Esophagus squamous epithelium (tissue), 5 donors: ENCODE measurements at places on chromosomes 5 and 9.

DNA sequence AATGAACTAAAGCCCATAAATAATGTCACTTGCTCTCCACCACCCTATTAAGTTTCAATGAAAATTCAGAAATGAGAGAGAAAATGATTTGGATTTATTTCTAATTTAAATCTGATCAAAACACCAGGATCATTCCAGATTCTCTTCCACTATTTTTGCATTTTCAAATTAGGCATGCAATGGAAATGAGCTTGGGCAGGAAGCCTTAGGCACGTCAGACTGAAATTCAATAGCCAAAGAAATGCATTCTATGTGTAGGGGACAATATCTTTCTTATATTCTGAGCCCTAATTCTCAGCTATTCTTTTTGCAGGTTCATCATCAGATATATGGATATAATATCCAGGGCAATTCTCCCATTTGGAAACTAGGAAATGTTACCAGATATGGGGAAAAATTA, 132.8 kb downstream of the MCTP1 start:
- DNase-seq, result no peak
- H3K36me3 ChIP-seq, result no peaks in the 10 kb centered on the region
- H3K4me3 ChIP-seq, result no peak overlapping the region
- H3K4me1 ChIP-seq, result no peaks in the 10 kb centered on the region

DNA sequence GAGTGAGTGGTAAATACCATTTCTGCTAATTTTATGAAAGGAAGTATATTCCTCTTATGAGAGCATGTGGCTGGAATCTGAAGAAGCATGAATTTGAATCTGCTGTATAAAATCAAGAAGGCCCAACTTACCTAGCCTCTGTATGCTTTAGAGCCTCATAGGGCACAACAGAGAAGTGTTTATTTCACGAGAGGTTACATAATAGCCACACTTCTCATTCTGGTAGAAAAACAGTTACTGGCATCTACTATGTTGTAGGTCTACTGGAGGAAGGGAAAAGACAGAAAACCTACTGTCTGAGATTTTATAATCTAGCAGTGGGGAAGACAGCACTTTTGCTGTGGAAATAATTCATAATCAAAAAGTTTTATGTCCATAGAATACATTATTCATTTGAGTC, 172.6 kb upstream of the ZNF608 start:
- no peaks in the 10 kb centered on the region for H3K27me3 ChIP-seq
- no peak for DNase-seq
- no peaks in the 10 kb centered on the region for H3K36me3 ChIP-seq
- no peak overlapping the region for H3K4me3 ChIP-seq
- H3K4me1 ChIP-seq, result no peaks in the 10 kb centered on the region

DNA sequence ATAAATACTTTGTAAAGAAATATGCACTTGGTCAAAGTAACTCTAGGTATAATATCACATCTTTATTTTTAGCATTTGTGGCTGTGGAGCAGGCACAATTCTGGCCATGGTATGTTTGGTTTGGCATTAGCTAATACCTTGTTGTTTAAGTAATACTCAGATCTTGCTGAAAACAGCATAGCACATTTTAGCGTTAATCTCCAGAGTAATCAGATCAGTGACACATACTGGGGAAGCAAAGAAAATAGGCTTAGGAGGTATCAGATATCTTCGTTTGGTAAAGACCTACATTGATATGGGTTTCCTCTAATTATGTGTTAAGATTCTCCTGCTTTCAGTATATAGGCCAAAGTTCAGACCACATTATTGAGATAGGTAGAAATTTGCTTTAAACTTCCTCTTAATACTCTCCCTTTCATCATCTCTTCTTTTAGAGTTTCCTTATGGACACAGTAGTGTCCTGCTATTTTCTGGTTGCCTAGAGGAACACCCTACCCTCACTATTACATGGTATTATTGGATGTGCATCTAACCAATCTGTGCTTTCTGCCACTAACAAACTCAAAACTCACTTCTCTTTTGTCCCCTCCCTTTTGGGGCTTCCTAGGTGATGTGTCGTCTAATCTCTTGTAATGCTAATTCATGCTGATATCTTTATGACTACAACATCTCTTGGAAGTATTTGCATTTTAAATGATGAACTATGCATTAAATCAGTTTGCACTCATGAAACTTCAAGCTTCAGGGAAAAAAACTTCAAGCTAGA, 437.3 kb upstream of the ADAMTSL1 start:
- no peak for DNase-seq
- H3K4me1 ChIP-seq, result no peaks in the 10 kb centered on the region
- no peaks in the 10 kb centered on the region for H3K27me3 ChIP-seq
- H3K36me3 ChIP-seq, result no peaks in the 10 kb centered on the region

DNA sequence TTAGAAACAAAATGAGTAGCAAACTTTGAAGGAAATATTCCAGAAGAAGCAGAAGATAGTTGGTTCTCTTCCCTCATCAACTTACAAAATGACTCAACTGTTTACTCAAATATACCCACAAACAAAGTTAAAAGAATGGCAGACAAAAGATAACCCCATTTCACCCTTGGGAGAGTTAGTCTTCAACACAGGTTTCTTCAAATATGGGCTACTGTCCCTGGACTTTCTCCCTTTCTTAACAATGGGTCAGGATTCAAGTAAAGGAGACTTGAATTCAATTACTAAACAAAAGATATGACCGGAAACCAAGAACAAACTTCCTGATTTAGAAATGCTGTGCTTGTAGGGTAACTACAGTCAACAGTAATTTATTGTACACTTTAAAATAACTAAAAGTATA, 14.2 kb downstream of the RFX3 start:
- H3K36me3 ChIP-seq, result no peaks in the 10 kb centered on the region
- no peak for DNase-seq
- peaks cover 22% of the 10 kb centered on the region for H3K4me1 ChIP-seq

GRCh38 chr9:116100711-116101121, 52.9 kb upstream of the PAPPA start:
- DNase-seq, result no peak
- H3K4me1 ChIP-seq, result peaks cover 27% of the 10 kb centered on the region
- H3K36me3 ChIP-seq, result no peaks in the 10 kb centered on the region
- H3K27ac ChIP-seq, result peak overlapping the region; percentile 54
- no peaks in the 10 kb centered on the region for H3K27me3 ChIP-seq

- no peak overlapping the region for H3K27ac ChIP-seq
- H3K4me1 ChIP-seq, result peaks cover 36% of the 10 kb centered on the region
- no peaks in the 10 kb centered on the region for H3K36me3 ChIP-seq
Measured at GRCh38 chr5:123098767-123099513, 9.9 kb downstream of the PRDM6 start.

GRCh38 chr5:138711087-138711486, 42.1 kb upstream of the CTNNA1 start:
- no peaks in the 10 kb centered on the region for H3K27me3 ChIP-seq
- H3K4me1 ChIP-seq, result no peaks in the 10 kb centered on the region
- no peak for DNase-seq
- no peak overlapping the region for H3K4me3 ChIP-seq
- H3K36me3 ChIP-seq, result no peaks in the 10 kb centered on the region

DNA sequence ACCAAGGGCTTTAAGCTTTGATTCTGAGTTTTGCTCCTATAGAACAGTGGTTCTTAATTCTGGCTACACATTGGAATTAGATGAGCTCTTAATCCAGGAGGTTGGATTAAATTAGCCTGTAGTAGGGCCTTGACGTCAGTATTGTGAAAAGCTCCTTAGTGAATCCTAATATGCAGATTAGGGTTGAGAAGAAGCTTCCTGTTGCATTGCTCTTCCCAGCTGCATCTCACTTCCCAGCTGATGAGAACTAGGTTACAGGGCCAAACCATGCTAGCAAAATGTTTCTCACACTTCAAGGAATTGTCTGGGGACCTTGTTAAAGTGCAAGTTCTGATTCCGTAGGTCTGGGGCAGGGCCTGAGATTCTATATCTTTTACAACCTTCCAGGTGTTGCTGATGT, 300.0 kb downstream of the ZSWIM6 start:
- no peaks in the 10 kb centered on the region for H3K36me3 ChIP-seq
- H3K27me3 ChIP-seq, result no peaks in the 10 kb centered on the region
- no peak for DNase-seq
- peaks cover 5% of the 10 kb centered on the region for H3K4me1 ChIP-seq

GRCh38 chr9:117825609-117826347, 121.6 kb downstream of the TLR4 start:
- no peak for DNase-seq
- H3K27me3 ChIP-seq, result no peaks in the 10 kb centered on the region
- no peak overlapping the region for H3K4me3 ChIP-seq
- H3K4me1 ChIP-seq, result no peaks in the 10 kb centered on the region
- no peaks in the 10 kb centered on the region for H3K36me3 ChIP-seq
- no peak overlapping the region for H3K27ac ChIP-seq

GRCh38 chr5:74631081-74631953, 9.2 kb downstream of the ENC1 start:
- no peak overlapping the region for H3K4me3 ChIP-seq
- no peaks in the 10 kb centered on the region for H3K27me3 ChIP-seq
- no peaks in the 10 kb centered on the region for H3K4me1 ChIP-seq
- H3K27ac ChIP-seq, result peak overlapping the region; percentile 63
- no peak for DNase-seq

DNA sequence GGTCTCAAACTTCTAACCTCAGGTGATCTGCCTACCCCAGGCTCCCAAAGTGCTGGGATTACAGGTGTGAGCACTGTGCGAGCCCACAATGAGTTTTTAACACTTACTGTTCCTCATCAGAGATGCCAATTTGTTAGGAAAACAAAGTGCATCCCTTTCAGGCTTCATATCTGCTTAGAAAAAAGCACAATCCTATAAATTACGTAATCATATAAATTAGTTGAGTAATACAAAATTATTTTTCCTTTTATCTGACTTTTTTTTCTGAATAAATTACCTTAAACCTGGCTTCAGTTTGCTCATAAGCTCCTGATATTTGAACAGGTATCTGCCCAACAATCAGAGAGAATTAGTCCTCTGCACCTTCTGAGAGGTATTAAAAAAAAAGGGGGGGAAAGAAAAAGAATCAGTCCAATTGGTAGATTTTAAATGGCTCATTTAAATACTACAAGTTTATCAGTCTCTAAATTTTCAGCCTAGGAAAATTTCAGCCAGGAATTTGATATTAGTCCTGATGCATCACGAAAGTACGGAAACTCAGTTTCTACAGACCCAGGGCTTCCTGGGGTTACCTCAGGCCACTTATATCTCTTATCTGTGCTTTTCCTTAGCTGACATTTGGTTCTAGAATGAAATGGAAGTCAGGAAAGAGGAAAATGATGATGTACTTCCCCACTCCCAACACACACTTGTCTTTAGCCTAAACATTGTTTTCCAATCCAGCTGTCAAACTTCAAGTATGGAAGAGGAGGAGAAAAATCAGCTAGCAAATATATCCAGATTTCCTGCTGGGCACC, 26.8 kb downstream of the ITGA1 start:
- H3K36me3 ChIP-seq, result no peaks in the 10 kb centered on the region
- H3K27ac ChIP-seq, result no peak overlapping the region
- no peak overlapping the region for H3K4me3 ChIP-seq
- no peak for DNase-seq
- peaks cover 24% of the 10 kb centered on the region for H3K4me1 ChIP-seq

- no peaks in the 10 kb centered on the region for H3K36me3 ChIP-seq
- H3K4me1 ChIP-seq, result peaks cover 16% of the 10 kb centered on the region
- H3K27ac ChIP-seq, result peak overlapping the region; percentile 96
- H3K4me3 ChIP-seq, result peak overlapping the region; percentile 76
Measured at GRCh38 chr5:143402553-143403333, 743 bp downstream of the NR3C1 start.

GRCh38 chr5:691817-692528, 1.2 kb downstream of the TPPP start:
- H3K36me3 ChIP-seq, result no peaks in the 10 kb centered on the region
- DNase-seq, result no peak
- H3K27me3 ChIP-seq, result no peaks in the 10 kb centered on the region
- H3K4me3 ChIP-seq, result peak overlapping the region; percentile 59
- peaks cover 11% of the 10 kb centered on the region for H3K4me1 ChIP-seq

DNA sequence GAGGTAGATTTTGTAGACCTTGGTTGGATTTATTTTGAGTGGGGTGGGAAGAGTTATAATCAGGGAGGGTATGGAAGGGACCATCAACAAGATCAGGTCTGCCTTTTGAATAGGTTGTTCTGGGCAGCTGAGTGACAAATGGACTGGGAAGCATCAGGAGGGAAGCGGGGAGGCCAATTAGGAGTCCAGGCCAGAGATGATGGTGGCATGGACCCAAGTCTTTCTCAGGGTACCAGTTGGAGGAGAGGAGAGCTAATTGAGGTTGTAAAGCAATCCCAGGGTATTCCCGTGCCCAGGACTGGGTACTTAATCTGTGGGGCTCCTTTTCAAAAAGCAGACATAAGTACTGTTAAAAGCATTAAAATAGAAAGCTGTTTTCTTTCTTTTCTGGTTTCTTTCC, 88.9 kb downstream of the ARHGAP26 start:
- H3K27me3 ChIP-seq, result no peaks in the 10 kb centered on the region
- no peaks in the 10 kb centered on the region for H3K36me3 ChIP-seq
- H3K4me1 ChIP-seq, result peaks cover 43% of the 10 kb centered on the region
- no peak for DNase-seq
- peak overlapping the region; percentile 38 for H3K27ac ChIP-seq
- H3K4me3 ChIP-seq, result no peak overlapping the region

GRCh38 chr9:100229561-100229960, 123.2 kb downstream of the TEX10 start:
- no peaks in the 10 kb centered on the region for H3K27me3 ChIP-seq
- H3K36me3 ChIP-seq, result peaks cover 5% of the 10 kb centered on the region
- no peak overlapping the region for H3K4me3 ChIP-seq
- DNase-seq, result no peak
- H3K27ac ChIP-seq, result no peak overlapping the region

DNA sequence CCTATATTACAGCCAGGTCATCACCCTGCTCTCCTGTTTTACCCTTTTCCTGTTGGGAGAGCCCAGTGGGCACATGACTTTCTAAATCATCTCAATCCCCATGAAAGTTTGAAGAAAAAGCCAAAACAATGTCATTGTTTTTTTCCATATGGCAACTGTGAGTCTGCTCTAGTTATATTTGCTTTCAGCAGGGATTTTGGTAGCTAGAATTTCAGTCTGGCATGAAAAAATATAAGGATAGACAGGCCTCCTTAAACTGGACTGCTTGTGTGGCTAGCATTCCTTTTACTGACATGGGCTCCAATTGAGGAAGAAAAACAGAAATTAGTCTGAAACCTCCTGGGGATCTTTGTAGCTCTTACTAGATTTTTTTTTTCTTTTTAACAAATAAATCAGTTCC, 25.6 kb downstream of the MOCS2 start:
- H3K27me3 ChIP-seq, result no peaks in the 10 kb centered on the region
- no peak for DNase-seq
- no peak overlapping the region for H3K27ac ChIP-seq
- no peaks in the 10 kb centered on the region for H3K4me1 ChIP-seq

- H3K4me3 ChIP-seq, result peak within 1 kb of the TSS; percentile 29
- peak within 1 kb of the TSS; percentile 81 for H3K27ac ChIP-seq
- H3K27me3 ChIP-seq, result no peaks in the 10 kb centered on the region
- no peaks in the 10 kb centered on the region for H3K36me3 ChIP-seq
- peak; percentile 2 for DNase-seq
Measured at GRCh38 chr5:178940569-178941360, at the start of gene ZNF454. TSS of gene ZNF454 (plus strand) at chr5:178941198. CDS start at chr5:178942792, 1,594 bp downstream.

GRCh38 chr5:149799119-149799623, 69.1 kb downstream of the PPARGC1B start:
- H3K27me3 ChIP-seq, result no peaks in the 10 kb centered on the region
- no peak for DNase-seq
- no peak overlapping the region for H3K27ac ChIP-seq
- H3K4me3 ChIP-seq, result no peak overlapping the region
- H3K4me1 ChIP-seq, result peaks cover 79% of the 10 kb centered on the region
